ENCODE measurements at places on chromosomes 7 and 10.

- no peak for DNase-seq
These were observed 314.9 kb downstream of the CALN1 start for GRCh38 chr7:72097226-72097625.

DNA sequence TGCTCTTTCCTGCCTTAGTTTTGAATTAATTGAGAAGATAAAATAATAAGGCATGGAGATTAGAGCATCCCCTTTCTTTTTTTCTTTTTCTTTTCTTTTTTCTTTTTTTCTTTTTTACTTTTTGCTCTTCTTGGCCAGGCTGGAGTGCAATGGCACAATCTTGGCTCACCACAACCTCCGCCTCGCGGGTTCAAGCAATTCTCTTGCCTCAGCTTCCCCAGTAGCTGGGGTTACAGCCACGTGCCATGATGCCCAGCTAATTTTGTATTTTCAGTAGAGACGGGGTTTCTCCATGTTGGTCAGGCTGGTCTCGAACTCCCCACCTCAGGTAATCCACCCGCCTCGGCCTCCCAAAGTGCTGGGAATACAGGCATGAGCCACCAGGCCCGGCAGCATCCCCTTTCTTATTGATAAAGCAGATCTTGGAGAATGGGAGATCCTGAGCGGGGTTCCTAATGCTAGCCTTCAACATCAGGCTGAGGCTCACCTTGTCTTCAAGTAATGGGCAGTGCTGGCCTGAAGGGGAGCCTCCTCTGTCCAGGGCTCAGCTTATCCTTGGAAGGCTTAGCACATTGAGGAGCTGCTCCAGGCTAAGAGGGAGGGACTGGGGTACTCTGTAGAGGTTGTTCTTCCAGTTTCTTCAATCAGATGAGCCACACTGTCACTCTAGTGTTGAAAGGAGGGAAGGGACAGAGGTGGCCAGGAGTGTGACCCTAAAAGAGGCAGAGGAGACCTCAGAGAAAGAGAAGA is 27.9 kb downstream of the GSTO2 start:
- no peak for DNase-seq

DNA sequence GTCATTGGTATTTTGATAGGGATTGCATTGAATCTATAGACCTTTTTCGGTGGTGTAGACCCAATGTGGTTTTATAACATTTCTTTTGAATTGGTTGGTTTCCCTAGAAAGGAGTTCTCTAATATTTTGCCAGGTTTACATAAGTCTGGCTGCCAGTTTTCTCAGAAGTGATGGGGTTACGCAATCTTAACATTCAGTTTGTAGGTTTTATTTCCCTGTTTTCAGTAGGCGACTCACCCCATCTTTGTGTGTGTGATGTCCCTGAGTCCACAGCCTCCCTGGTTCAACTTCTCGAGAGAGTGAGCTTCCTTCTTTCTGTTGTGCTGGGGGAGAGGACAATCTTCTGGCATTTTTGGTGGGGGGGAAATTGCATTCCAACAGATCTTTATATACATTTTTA is 9.6 kb upstream of the KIF5B start:
- no peak for DNase-seq

- DNase-seq, result no peak
These were observed 101.2 kb downstream of the PARD3 start for GRCh38 chr10:34713875-34714274.

DNA sequence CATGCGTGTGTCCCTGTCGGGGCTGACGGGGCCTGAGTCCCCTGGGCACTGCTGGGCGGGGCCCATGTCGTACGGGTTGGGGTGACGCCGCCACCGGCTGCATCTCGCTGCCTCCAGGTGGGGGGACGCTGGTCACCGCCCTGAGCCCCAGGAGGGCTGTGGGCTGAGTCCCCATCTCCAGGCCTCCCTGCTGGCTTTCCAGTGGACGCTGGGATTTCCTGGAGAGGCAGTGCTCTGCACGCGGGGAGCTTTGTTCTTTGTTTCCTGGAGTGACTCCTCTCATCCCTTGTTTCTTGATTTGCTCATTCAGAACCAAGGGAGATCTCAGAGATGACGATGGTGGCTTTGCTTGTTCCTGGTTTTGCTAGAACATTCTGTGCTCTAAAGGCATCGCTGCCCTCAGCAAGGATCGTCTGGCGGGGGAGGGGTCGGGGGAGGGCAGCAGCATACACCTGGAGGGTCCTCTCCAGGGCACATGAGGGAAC is 21.0 kb downstream of the PWWP2B start:
- DNase-seq, result no peak

DNA sequence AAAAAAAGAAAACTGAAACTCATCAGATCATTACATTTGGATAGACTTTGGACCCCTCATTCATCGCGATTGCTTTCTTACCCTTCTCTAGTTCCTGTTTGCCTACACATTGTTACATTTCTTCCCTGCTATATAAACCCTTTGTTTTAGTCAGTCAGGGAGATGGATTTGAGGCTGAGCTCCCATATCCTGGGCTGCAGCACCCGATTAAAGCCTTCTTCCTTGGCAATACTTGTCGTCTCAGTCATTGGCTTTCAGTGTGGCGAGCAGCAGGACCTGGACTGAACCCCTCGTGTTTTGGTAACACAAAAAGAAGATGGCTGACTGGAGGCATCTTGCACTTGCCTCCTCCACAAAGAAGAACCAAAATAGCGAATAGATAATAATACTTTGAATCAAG is 34.1 kb upstream of the ELOVL3 start:
- no peak for DNase-seq

GRCh38 chr10:83680470-83680891 is 458.8 kb upstream of the GHITM start:
- no peak for DNase-seq

- no peak for DNase-seq
These were observed 32.4 kb upstream of the CCDC7 start for GRCh38 chr10:32413513-32413912.

DNA sequence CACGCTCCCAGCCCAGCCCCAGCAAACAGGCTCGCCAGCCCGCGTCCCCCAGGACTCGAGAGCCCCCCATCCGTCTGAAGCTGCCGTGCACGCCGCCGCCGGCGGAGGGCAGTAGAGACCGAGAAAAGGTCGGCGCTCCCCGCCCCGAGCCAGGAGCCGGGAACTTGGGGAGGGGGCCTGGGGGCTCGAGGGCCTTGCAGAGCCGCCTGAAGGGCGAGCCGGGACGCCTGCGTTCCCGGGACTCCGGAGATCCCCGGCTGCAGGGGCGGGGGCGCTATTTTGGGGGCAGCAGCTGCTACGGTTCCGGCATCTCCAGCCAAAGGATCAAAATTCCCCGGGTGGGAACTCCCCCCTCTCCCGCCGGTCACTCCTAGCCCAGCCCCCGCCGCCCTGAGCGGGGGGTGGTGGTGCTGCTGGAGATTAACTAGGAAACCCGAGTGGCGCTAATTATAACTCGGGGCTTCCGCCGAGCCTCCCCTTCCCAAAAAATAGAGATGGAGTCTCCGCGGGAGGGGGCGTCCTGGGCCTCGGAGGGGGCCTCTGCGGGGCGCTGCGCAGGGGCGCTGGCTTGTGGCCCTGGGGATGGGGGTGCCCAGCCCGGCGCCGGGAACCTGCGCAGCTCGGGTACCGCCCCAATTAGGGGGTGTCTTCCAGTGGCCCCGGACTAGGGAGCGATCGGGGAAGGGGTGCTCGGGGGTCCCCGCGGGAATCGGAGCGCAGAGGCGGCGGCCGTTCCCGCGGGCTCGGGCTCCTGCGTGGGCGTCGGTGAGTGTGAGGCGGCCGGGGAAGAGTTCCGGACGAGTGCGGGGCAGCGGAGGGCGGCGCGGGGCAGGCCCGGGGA is 608 bp downstream of the ACHE start:
- peak; percentile 80 for DNase-seq

- DNase-seq, result no peak
These were observed 103.8 kb upstream of the AHR start for GRCh38 chr7:17194656-17195055.
